Fibroblast of skin of left quadriceps (primary cell): ENCODE measurements at places on chromosomes 2 and 18.

DNA sequence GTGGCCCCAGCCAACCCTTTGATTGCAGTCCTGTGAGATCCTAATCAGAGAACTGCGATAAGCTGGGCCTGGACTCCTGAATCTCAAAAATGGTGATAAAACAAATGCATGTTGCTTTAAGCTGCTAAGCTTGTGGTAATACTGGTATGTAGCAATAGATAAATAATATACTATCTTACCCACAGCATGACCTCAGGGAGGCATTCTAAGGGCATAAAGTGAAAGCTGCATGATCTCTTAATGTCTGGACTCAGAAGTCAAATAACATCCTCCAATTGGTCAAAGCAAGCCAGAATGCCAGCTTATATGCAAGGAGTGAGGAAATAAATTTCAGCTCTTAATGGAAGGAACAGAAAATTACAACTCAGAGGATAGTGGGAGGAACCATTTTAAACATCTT is 246.1 kb downstream of the FSIP2 start:
- DNase-seq: no peak

GRCh38 chr18:66749030-66749429 is 145.1 kb upstream of the CDH19 start:
- no peak for DNase-seq

DNA sequence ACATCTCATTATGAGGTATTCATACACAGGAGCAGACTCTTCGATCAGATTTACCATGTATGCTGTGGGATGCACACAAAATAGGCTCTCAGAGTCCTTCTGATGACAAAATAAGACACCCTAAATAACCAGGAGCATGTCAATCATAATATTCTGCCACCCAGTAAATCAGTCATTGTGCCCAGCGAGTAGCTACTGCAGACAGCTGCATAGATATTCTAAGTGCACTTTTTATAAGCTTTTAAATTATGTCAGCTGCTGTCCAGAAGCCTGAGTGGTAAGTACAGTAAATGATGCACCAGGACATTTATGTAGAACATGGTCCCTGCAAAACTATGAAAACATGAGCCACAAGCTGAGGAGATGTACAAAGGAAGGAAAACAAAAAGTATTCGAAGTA is 102.9 kb downstream of the CCDC141 start:
- DNase-seq: no peak

DNA sequence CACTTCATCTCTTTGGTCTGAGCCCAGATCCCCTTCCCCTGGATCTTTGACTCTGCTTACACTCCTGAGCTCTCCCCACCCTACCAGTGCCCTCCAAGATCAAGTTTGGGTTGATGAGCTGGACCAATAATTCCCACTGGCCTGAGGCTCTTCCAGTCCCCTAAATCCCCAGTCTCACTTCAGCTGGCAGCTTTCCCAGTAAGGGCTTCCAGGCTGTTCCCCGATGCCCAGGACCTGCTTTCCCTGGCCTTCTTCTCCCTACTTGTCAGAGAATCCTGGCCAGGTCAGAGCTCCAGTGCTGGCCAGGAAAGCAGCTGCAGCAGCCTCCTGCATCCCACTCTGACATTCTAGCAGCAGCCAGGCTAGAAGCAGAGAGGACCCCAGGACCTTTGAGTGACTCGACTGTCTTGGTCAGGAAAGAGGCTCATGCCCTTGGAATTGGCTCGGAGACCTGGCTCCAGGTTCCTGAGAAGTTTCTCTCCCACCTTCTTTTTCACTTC is 3.5 kb downstream of the WNT6 start:
- DNase-seq: no peak

DNA sequence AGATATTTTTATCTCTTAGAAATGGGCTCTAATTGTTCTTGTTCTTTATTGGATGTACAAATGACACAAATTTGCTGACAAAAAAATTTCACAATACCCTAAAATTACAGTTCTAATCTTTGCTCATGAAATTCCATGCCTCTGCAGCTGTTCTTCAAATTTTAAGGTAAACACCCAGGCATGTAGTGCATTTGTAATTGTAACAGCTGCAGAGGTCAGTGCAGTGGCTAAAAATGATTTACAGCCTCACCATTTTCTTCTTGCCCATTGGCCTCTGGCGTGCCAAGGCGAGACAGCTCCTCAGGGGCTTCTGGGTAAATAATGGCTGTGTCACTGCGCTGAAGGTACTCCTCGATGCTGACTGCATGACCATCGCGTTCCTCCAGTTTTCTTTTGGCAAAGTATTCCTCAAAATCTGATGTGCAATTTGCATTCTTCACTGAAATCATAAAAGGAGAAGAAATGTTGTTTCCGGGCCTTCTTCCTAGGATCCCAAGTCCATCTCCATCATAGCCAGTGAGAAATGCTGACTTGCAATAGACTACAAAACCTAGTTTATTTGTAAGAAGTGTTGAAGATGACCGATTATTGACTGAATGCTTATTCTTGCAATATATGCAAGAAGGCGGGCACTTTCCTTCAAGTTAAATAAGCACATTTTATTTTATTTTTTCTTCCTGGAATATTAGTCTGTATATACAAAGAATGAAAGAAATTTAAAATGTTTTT is 115.2 kb downstream of the ZEB2 start:
- no peak for DNase-seq

DNA sequence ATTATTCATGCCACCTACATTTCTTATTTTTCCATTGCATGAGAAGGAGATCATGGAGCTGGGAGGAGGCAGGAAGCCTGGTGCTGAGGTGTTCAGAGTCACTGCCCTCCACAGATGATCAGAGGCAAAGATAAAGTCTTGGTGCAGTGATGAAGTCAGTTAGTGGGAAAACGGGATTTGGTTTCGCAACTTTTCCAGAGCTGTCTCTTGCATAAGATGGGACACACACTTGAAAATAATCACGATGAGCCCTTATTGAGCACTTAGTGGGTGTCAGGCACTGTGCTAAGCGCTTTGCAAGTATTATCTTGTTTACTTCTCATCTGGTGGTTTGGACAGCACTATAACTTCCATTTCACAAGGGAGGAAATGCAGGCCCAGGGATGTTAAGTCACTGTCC is 222.1 kb upstream of the SMAD2 start:
- no peak for DNase-seq

GRCh38 chr2:200662727-200663126 is 76.9 kb downstream of the AOX1 start:
- peak; percentile 6 for DNase-seq

GRCh38 chr2:11104794-11105660 is 50.2 kb upstream of the SLC66A3 start:
- no peak for DNase-seq

GRCh38 chr2:106191511-106192016 is 2.5 kb downstream of the UXS1 start:
- no peak for DNase-seq

- no peak for DNase-seq
Observed at GRCh38 chr2:105078906-105079495, 41.1 kb downstream of the MRPS9 start.

DNA sequence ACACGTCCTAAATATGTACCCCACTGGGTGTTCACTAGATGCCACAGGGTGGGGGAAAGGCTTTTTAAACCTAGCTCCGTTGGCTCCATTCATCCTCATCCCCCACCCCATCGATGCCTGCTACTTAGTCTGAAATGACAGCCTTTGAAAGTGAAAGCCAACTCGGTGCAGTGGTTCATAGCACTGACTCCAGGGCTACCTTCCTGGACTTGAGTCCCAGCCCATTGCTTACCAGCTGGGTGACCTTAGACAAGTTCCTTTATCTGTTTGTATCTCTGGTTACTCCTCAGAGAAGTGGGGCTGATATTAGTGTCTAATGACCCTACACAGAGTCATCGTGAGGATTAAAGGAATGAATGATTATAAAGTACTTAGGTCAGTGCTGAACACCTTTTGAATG is 24.4 kb downstream of the EHD3 start:
- DNase-seq: no peak

- DNase-seq: peak; percentile 53
Observed at GRCh38 chr2:193518041-193518817, 1323.5 kb upstream of the TMEFF2 start.

DNA sequence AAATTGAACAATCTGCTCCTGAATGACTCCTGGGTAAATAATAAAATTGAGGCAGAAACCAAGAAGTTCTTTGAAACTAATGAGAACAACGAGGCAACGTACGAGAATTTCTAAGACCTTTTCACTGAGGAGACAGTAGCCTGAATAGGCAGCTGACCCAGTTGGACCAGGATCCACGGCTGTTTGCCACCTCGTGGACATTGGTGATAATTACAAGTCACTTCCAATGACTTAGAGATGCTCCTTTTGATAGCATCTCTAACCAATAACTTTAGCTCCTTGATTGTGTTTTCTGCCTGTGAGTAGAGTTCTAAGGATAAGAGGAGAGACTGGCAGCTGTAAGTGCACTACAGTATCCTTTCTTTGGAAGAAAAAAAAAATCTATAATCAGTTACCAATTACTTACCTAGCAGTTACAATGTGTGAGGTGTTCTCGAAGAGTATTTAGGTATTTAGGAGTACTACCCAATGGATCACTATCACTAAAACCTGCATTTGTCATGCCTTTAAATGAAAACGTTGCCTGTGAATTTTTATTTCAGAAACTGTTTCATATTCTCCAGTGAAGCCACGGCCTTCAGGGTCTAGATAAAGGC is 31.3 kb upstream of the CNTNAP5 start:
- no peak for DNase-seq

- no peak for DNase-seq
Observed at GRCh38 chr2:14340703-14341102, 291.8 kb upstream of the LRATD1 start.

DNA sequence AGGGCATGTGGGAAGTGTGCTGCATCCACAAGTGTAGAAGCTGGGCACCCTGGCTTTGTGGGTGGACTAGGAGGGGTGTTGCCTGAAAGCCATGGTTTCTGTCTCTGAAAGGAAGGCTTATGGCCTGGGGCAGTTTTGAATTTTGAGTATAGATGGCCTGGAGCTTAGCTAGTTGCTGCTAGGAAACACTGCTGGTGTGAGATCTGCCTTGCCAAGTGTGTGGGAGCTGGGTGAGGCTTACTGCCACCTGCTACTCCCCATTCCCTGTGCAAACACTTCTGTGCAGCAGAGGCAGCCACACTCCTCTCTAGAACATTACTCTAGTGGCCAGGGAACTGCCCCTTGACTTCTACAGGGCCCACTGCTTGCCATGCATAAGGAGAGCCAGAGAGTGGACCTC is 831.7 kb upstream of the LRRTM1 start:
- DNase-seq: no peak

DNA sequence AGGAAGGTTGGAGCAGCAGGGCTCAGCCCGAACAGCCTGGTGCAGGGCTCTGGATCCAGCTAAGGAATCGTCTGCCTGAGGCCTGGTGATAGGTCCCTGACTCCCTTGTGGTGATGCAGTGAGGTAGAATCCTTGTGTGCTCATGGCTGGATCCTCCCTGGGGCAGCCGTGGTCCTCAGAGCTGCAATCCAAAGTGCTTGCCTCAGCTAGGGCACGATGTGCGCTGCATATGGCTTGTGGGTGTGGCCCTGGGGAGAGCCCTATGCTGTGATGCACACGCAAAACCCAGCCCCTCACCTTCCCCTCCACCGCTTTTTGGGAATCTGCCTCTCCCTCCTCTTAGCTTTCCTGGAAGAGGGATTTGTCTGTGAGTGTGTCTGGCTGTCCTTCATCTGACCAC is 142.2 kb downstream of the DYSF start:
- DNase-seq: no peak

GRCh38 chr2:230512955-230513748 is 97.2 kb downstream of the SP100 start:
- DNase-seq: no peak

GRCh38 chr2:150674283-150674682 is 186.8 kb upstream of the RND3 start:
- peak; percentile 56 for DNase-seq

DNA sequence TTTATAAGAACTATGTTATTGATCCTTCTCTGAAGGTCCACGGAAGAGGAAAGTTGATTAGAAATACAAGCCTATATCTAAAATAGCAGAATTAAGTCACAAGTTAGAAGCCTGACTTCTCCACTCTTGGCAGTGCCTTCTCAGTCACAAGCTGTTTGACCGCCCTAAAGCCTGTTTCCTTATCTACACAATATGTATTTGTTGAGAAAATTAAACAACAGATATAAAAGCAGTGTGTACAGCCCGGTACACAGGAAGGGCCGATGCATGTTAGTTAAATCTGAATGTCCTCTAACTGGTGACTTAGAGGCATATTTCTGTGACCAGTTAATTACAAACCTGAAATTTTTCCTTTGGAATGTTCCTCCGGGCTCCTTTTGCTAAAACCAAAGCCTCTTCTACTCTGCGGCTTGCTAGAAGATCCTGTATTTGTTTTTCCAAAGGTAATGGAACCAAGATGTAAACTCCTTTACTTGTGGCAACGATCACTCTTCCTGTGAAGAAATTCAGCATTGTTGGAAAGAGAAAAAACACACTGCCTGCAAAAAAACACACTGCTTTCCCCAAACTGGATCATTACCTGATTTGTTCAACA is 33.4 kb downstream of the TGFBRAP1 start:
- no peak for DNase-seq

DNA sequence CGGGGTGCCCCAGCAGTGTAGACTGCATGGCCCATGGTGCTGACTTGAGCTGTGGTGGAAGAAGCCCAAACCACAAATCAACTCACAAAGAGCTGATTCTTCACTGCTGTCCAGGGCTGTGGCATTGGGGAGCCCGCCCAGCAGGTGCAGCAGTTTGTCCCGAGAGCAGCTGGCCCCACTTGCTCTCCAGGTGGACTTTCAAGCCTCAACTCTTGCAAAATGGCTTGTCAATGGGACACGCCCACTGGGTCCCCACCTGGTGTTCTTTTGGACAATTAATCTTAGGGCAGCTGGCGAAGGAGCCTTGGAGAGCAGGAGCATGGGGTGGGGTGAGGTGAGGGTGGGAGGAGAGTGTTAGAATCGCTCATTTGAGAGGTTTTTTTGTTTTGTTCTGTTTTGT is 117.9 kb downstream of the MYCN start:
- no peak for DNase-seq

GRCh38 chr18:49011291-49011746 is 60.6 kb upstream of the SMAD7 start:
- DNase-seq: no peak

DNA sequence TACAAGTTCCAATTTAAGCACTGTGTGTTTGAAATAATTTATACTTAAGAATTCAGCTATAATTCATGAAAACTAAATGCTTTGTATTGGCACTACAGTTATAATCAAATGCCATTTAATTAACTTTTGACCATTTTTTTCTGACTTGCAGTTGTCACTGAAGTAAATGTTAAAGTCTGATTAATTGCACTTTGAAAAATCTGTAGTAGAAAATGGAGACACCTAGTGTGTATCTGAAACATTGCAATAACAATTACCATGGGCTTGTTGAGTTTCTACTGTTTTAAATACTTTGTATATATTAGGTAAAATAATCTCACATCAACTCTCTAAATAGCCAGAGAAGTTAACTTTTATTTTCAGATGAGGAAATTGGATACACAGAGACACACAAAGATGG is 458.6 kb upstream of the FSIP2 start:
- DNase-seq: no peak
